ENCODE measurements at places on chromosomes 1 and 21.

- DNase-seq, result no peak
These were observed 33.6 kb upstream of the F13B start for GRCh38 chr1:197100677-197101076.

- DNase-seq, result peak; percentile 20
These were observed 25.8 kb upstream of the LRRC8C start for GRCh38 chr1:89607156-89607555.

DNA sequence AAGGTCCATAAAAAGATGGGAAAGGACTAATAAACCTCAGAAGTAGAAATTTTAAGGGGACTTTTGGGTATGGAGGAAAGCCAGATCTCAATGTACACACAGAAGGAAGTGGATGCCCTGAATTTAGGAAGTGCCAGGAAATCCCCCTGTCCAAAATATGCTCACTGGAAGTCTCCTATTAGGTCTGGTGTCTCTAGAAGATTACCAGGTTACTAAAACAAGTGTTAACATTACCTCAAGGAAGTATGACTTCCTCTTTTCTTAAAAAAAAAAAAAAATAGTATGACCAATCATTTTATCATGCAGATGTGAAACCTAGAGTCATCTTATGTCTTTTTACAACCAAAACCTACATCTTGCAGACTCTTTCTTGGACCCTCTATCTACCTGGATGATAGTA lies 30.7 kb downstream of the CD58 start:
- DNase-seq, result no peak

- DNase-seq, result no peak
These were observed 18.7 kb upstream of the SCMH1 start for GRCh38 chr1:41260768-41261167.

DNA sequence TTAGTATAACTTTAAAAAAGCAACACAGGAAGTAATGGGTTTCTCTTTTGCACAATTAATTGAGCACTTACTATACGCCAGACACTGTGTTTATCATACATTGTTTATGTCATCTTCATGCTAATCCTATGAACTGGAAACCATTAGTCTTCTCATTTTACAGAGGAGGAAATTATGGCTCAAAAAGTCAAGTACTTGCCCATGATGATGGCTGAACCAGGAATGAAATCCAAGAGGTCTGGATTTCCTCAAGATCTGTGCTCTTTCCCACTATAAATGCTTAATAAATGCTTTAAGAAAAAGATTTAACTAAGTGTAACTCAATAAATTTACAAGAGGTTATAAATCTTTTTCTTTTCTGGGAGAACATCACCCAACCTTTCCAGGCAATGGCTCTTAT lies 303.7 kb upstream of the RRP15 start:
- no peak for DNase-seq

DNA sequence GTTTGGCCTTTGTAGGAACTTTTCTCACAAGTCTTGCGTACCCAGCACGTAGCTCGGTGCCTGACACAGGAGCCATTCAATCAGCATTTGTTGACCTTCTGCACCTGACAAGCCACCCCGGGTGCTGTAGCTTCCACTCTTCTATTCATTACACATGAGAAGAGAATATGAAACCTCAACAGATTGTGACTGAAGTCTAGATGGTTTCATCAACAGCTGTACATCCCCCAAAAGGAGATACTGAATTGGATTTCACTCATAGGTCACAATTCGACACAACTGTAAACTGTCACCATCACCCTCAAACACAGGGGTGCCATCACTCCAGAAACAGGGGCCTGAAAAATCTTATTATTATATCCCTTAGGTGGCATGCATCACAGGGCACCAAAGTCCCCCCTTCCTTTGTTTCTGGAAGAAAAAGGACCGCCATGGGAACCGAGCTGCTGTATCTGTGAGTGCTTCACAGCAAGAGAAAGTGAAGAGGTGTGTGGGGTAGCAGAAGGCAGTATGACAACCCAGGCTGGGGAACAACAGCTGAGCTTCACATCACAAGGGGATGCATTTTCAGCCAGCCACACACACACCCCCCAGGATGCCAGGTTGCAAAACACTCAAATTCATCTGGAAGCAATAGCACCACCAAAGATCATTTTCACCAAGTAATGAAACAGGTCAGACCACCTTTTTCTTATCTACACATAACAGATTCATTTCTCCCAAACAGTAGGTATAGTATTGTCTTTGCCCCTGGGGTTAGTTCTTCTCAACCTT lies 225.7 kb downstream of the TOMM20 start:
- DNase-seq, result no peak

DNA sequence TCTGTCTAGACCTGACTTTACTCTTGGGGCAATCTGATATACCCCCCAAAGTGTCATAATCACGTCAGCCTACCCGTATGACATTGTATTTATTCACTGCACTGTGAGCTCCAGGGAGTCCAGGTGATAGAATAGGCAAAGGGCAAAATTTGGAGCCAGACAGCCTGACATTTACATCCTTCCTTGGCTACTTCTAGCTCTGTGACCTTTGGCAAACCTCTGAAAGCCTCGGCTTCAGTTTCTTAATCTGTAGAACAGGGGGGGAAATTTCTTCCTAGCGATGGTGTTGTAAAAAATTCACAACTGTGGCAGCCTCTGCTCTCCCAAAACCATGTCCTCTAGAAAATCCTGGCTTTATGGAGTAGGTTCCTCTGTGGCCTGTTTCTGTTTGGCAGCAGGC lies 240.9 kb downstream of the KIF26B start:
- no peak for DNase-seq

DNA sequence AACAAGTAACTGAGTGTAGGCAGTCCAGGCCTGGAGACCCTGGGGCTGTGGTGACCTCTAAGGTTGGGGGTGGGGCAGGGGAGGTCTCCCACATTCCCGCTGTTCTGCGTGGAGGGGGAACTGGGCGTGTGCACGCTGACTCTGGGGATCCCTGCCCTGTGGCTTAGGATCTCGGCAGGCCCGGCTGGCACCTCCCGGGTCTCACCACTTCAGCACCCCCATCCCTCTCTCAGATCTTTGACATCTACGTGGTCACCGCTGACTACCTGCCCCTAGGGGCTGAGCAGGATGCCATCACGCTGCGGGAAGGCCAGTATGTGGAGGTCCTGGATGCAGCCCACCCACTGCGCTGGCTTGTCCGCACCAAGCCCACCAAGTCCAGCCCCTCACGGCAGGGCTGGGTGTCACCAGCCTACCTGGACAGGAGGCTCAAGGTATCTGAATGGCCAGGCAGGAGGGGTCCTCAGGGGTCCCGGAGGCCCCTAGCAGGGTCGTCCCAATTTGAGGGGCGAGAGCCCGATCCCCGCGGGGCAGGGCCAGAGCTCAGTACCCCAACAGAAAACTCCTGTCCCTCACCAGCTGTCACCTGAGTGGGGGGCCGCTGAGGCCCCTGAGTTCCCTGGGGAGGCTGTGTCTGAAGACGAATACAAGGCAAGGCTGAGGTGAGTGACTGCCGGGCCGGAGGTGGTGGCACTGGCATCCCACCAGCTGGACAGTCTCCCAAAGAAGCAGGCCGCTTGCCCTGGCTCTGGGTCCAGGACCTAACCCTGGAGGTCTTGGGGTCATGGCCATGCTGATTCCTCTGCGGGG lies 68.7 kb downstream of the TRIM11 start:
- DNase-seq, result no peak

GRCh38 chr21:46067505-46068201 lies 30.3 kb upstream of the COL6A2 start:
- DNase-seq, result no peak

- no peak for DNase-seq
These were observed 179.6 kb downstream of the LMO4 start for GRCh38 chr1:87508247-87508787.

DNA sequence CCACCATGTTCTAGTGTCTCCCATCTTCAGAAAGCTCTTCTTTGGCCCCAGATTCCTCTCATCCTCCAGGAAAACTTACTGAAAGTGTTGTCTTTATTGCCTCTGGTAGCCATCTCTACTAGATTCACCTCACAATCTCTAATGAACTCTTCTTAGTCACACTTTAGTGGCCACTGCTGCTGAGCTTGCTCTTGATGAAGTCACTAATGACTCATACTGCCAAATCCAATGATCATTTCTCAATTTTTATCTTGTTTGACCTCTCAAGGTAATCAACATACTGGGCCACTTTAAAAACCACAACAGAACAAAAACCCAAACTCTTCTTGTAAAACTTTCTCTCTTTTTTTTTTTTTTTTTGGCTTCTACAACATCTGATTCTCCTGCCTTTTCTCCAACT lies 196.4 kb downstream of the LHX8 start:
- no peak for DNase-seq

- DNase-seq, result no peak
These were observed 43.6 kb downstream of the PBX1 start for GRCh38 chr1:164602480-164603093.

GRCh38 chr21:36799869-36800268 lies 101.0 kb downstream of the SIM2 start:
- DNase-seq, result no peak

- no peak for DNase-seq
These were observed 14.8 kb upstream of the TMEM222 start for GRCh38 chr1:27306892-27307761.

- DNase-seq, result no peak
These were observed 89.4 kb upstream of the GPR52 start for GRCh38 chr1:174358344-174358743.

- DNase-seq, result no peak
These were observed 183.6 kb downstream of the APP start for GRCh38 chr21:25986928-25987327.

DNA sequence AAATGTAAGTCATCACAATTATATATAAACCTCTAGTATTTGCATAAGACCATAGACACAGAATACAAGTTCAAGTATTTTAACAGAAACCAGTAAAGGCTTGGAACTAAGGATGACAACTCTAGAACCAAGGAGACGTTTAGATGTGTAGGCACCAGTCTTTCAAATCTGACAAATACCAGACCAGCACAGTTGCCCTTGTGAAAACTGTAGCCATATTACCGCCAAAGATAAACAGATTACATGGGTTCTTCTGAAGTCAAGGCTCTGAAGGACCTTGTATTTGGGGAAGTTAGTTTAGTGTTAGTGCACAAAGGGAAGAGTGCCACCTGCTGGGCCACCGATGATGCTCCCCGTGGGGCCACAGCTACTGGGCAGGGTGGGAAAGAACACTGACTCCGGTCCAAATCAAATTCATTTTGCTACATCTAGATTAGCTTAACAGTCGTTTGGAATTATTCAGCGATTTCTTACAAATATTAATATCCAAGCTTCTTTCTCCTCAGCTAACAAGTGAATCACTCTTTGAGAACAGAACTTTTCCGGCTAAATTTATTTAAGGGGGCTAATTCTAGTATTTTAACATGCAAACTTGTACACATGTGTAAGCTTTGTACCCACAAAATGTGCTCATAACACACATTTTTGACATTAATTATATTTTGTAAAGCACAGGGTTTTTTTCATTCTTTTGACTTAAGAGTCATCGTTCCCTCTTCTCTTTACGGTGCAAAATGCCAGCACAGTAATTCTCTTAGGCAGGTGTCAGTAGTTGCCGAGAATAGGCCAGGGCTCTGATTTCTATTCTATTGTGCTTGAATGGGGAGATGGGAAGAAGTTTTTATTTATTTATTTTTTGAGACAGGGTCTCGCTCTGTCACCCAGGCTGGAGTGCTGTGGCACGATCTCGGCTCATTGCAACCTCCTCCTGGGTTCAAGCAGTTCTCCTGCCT lies 8.0 kb upstream of the NIBAN1 start:
- peak; percentile 65 for DNase-seq

- no peak for DNase-seq
These were observed 1.1 kb downstream of the SERTAD4 start for GRCh38 chr1:210233495-210234328.

- DNase-seq, result no peak
These were observed 12.1 kb downstream of the ST6GALNAC3 start for GRCh38 chr1:76086597-76086996.

- no peak for DNase-seq
These were observed 12.1 kb downstream of the RHOU start for GRCh38 chr1:228747301-228747935.

- no peak for DNase-seq
These were observed 4.6 kb downstream of the PLPP3 start for GRCh38 chr1:56574794-56575193.

GRCh38 chr1:53462769-53463501 lies 3.7 kb downstream of the DMRTB1 start:
- no peak for DNase-seq

DNA sequence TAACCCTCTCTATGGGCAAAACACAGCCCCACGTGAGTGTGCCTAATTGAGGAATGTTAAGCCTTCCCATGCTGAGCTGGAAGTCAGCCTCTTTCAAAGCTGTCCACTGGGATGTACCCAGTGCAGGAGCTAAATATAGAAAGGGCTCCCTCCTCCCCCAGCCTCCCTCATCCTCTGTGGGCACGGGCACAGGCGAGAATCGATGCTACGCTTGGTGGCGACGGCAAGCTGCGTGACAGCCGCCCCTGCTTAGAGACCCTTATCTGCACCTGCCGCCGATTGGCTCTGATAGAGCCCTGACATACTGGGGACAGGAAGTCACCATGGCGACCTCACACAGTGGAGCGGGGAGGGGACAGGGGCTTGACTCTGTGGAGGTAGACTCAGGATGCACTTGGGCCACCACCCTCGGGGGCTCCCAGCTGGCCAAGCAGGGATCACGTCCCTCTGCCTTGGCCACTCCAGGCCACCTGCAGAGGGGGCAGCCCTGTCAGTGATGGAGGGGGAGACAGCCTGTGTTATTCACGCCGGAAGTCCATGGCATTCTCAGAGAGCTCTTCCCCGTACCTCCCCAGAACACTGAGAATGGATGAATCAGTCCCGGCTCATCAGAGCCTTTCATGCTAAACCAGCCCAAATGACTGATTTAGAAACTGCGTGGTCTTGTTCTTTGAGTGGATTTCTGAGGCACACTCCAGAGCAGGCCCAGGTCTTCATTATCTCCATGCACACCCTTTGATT lies 84.8 kb downstream of the KCND3 start:
- DNase-seq, result no peak

All from T-helper 1 cell (primary cell).